SW480 (cell line): ENCODE measurements at places on chromosomes 13 and 19.
A peak's percentile ranks its signal among the peaks of the same experiment; 100 is the strongest.

- DNase-seq: no peak
These were observed at the start of gene LRG1 for GRCh38 chr19:4539693-4540581. Gene LRG1 (minus strand): TSS chr19:4540036. CDS start chr19:4540013, 23 bp downstream.

DNA sequence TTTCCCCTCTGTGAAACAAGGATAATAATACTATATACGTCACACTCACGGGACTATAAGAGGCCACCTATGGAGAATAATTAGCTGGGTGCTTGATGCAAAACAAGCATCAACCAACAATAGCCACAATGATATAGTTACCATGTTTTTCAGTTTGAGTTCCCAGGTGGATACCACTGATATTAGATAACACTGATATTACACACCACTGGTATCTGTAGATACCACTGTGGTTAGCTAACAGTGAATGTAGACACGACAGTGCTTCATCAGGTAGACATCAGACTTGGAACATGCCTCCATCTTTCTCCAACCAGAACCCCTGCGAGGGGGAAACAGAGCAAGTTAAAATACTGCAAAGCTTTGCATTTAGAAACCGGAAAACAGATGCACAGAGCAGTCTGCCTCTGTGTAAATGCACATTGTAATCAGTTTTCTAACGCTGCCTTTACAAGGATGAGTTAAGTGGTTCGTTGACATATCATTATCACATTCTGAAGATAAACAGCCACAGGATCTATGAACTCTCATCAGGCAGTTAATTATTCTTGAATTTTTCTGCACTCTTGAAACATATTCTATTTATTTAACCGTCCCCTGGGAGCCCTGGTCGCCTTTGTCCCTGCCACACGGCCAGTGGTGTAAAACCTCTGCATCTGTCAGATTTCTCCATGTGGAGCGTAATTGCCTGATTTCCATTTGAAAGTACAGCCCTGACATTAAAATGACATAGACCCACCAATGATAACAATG lies 80.7 kb downstream of the RNASEH2B start:
- no peak for DNase-seq

- peak; percentile 73 for DNase-seq
These were observed 5.6 kb downstream of the APC2 start for GRCh38 chr19:1455336-1456120.

DNA sequence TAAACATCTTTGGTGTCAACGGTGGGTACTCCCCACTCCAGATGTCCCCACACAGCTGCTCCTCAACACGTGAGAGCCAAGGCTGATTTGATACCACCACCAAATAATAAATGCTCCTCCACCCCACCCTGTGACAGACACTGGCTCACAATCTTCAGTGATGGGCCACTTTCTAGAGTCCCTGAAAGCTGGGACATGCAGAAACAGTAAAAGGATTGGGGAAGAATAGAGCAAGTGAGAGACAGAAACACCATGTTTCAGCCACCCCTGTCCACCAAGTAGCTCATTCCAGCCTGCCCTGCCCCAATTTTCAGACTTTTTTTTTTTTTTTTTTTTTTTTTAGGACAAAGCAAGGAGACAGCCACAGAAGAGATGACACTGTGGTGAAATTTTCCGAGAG lies 1.6 kb downstream of the SLC46A3 start:
- no peak for DNase-seq

DNA sequence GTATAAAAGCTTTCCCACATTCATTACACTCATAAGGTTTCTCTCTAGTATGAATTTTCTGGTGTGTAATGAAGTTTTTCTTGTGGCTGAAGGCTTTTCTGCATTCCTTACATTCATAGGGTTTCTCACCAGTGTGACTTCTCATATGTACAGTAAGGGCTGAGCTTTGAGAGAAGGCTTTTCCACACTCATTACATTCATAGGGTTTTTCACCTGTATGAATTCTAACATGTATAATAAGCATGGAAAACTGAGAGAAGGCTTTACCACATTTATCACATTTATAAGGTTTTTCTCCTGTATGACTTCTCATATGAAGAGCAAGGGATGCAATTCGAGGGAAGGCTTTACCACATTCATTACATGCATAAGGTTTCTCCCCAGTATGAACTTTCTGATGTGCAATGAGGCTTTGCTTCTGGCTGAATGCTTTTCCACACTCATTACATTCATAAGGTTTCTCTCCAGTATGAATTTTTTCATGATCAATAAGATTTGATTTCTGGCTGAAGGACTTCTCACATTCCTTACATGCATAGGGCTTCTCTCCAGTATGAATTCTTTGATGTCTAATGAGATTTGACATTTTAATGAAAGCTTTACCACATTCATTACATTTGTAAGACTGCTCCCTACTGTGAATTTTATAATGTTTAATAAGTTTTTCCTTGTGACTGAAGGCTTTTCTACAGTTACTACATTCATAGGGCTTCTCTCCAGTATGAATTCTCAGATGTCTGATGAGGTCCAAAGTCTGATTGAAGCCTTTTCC lies 42.6 kb downstream of the ZNF527 start:
- DNase-seq: no peak

GRCh38 chr13:27353708-27354107 lies 70.7 kb upstream of the GTF3A start:
- no peak for DNase-seq

DNA sequence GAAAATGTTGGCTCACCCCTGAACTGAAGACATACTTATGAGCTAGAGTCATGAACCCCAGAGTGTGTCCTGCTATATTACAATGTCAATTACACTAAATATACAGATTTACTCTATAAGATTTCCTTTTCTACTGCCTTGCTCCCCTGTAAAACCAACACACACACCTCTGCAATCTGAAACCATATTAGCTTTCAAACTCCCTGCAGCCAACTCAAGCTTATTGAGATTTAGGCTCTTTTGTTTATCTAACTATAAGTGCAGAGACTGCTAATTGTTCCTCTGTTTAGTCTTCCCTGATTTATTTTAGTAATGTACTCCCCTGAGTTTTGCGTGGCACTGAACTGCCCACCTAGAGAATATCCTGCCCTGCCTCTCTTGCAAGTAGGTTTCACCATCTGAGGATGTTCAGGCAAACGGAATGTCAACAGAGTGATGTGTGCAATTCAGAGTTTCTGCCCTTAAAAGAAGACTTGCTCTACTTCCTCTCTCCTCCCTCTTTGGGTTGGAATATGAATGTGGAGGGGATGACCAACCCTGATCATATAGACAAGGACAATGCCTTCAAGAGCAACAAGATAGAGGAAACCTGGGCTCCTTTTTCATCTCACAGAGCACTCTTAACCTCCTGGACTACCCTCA lies 22.3 kb downstream of the FAM216B start:
- DNase-seq: no peak

GRCh38 chr19:5154129-5154798 lies 185.4 kb downstream of the KDM4B start:
- no peak for DNase-seq

DNA sequence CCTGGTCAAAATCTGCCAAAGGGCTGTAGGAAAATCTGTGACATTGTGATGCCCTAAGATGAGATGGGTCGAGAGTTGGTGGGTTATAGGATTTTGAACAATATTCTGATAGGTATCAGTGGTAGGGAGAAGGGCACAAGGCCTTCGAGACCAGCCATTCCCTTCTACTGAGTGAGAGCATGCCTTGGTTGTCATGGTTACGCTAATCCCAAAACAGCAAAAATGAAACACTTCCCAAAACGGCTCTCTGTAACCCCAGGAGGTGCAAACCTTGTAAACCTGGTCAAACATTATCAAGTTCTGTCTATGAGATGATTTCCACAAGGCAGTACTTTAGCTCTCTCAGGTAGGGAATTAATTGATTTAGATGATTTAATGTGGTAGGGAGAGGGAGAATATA lies 158.7 kb upstream of the RNF113B start:
- DNase-seq: no peak

DNA sequence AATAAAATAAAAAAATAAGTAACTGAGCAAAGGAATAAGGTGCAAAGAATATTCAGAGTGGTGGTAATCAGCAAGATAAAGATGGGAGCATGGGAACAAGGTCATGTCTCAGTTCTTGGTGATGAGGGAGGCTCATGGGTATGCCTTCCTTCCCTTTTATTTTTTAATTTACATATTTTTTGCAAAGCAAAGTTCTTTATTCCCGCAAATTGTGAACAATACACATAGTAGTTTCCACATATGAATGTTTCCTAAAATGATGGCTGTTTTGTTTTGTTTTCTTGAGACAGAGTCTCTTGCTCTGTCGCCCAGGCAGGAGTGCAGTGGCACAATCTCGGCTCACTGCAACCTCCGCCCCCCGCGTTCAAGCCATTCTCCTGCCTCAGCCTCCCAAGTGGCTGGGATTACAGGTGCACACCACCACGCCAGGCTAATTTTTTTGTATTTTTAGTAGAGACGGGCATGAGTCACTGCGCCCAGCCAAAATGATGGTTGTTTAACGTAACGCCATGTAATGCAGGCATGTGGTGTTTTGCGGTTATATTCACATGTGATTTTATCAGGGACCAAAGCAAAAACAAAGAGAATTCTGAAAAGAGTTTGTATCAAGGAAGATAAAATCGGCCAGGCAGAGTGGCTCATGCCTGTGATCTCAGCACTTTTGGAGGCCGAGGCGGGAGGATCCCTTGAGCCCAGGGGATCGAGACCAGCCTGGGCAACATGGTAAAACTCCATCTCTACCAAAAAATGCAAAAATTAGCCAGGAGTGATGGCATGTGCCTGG lies 4.5 kb upstream of the ADGRE2 start:
- DNase-seq: no peak

- DNase-seq: peak; percentile 95
These were observed 12.7 kb upstream of the PSMD8 start for GRCh38 chr19:38361633-38362075.

DNA sequence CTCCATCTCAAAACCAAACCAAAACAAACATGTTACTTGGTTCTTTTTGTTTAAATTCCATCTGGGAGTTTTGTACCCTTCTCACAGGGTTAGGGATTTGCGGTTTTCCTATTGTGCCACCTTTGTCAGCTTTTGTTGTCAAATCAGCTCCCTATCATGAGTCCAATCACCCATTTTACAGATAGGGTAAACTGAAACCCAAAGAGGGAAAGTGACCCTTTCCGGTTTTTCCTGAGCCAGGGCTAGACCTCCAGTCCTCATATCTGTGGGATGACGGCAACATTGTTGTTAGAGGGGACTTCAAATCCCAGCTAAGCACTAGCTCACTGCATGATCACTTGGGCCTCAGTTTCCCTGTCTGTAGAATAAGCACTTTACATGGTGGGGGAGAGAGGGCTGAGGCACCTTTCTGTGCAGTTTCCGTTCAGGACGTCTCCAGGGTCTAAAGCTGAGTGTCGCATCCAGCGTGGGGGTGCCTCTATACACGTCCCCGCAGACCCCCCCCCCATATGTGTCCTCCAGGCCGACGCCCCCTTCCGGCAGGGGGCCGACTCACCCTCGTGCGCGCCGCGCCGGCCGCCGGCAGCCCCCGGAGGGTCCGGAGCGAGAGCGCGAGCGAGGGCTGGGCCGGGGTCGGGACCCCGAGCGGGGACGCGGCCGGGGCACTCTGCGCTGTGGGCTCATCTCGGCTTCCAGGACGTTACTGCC lies 3.9 kb downstream of the CCDC194 start:
- no peak for DNase-seq

DNA sequence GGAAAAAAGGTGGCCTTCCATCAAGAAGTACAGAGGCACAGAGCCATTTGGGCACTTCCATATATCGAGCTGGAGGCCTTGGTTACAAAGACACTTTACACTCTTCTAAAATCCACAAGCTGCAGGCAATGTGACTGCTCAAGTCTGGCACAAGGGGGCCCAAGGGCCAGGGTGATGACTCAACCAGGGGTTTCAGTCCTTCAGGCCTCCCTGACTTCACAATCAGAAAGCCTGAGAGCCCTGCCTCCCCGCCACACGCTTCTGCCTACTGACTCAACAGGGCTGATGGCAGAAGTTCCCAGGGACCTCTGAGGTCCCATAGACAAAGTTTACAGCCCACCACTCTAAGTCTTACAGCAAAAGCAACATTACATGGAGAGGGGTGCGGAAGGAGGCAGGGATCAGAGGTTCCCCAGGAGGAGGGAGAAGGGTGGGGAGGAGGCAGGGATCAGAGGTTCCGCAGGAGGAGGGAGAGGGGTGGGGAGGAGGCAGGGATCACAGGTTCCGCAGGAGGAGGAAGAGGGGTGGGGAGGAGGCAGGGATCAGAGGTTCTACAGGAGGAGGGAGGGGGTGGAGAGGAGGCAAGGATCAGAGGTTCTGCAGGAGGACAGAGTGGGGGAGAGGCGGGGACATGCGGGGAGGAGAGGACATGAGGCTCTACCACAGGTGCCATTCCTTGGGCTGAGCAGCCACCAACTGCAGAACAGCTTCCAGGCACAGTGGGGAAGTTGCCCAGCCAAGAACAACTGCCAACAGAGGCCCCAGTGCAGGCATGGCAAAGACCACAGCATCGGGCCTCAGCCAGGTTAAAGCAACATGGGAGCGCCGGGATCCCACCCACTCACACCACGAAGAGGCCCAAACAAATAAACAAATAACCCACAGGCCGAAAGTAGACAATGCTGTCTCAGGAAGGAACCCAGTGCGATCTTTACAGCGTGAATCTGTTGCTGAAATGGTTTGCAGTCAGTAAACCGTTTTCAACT lies 52.0 kb downstream of the SLC7A1 start:
- peak; percentile 11 for DNase-seq

DNA sequence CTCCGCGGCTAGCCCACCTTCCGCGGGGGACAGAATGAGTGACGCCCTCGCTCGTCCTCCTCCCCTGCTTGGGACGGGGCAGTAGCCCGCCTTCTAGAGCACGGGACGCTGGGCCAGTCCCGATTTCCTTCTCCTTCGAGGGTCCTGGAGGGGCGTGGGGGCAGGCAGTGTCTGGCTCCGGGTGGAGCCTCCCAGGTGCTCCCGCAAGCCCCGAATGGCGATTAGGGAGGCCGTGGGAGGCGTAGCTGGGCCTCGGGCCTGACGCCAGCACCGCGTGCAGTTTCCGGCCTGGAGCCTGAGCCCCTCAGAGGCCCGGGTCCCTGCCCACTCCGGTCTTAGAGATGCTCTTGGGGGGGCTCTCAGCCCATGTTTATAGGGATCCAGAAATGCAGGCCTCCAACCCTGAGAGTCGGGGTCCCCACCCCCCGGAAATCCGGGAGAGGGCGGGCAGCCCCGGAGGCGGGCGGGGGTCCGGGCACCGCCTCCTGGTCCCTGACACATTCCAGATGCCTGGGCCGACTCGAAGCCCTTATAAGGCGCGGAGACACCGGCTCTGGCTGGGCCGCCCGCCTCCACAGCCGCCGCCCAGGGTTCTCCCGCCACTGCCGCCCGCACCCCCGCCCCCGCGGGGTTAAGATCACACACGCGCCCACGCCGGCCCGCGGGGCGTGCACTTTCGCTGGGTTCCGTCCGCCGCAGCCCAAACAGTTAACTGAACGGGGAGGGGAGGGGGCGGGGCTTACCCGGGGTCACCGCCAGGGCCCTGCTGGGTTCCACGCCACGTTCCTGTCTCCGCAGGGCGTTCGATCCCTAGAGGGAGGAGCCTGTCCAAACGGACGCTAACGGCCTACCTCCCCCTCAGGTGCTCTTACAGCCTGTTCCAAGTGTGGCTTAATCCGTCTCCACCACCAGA lies 1.5 kb downstream of the MYADM start:
- peak; percentile 91 for DNase-seq
